ENCODE measurements at places on chromosomes 3 and 15. TPM values are rescaled to one million over a fixed set of nuclear protein-coding genes. Genes with fewer than 3 reads are reported as not detected.

Gene HMG20A
- total RNA-seq: 33.1 TPM

Gene CSPG4
- 10.6 TPM for total RNA-seq

Gene GREM1
- total RNA-seq: 0.89 TPM

Gene CFAP91
- total RNA-seq: 7.7 TPM

Gene MCF2L2
- total RNA-seq: 1.0 TPM

Gene ACKR2
- total RNA-seq: 1.1 TPM

Gene TMEM207
- not detected for total RNA-seq

Gene CHRNA5
- 0.46 TPM for total RNA-seq

Gene SYNM
- total RNA-seq: 22.9 TPM

Gene SEMA3G
- total RNA-seq: 14.5 TPM

Gene CRTAP
- total RNA-seq: 198 TPM

Gene LRRC2
- total RNA-seq: 1.7 TPM

Gene NR1I2
- total RNA-seq: 0.46 TPM

Gene LINGO1
- 0.31 TPM for total RNA-seq

Gene SH2D7
- not detected for total RNA-seq

Gene PPP2R3A
- total RNA-seq: 5.5 TPM

Gene CCK
- total RNA-seq: not detected

Gene NCBP2
- total RNA-seq: 38.2 TPM

Gene SLC7A14
- 0.03 TPM for total RNA-seq

Gene CHL1
- total RNA-seq: 13.7 TPM

Gene ADAMTS7
- total RNA-seq: 1.8 TPM

Gene TP63
- total RNA-seq: 4.1 TPM

Gene MITF
- total RNA-seq: 21.9 TPM

Gene UBAP1L
- 10.5 TPM for total RNA-seq

Gene KIF7
- 4.7 TPM for total RNA-seq

Gene FETUB
- total RNA-seq: not detected

Gene HDC
- 5.8 TPM for total RNA-seq

Gene SI
- total RNA-seq: not detected

Gene DAZL
- total RNA-seq: not detected

Gene PAQR9
- not detected for total RNA-seq

Gene CPNE9
- 0.30 TPM for total RNA-seq

Gene HIGD2B
- total RNA-seq: not detected

Gene TOP2B
- total RNA-seq: 168 TPM

Gene SOX14
- total RNA-seq: not detected

Gene UROC1
- not detected for total RNA-seq

Gene GABRR3
- total RNA-seq: not detected

Gene SENP8
- 0.55 TPM for total RNA-seq

Gene PML
- total RNA-seq: 228 TPM

Gene SCN5A
- total RNA-seq: 0.13 TPM

Gene RTP1
- not detected for total RNA-seq

Gene GOLGA6A
- not detected for total RNA-seq

Gene SLC15A2
- 43.1 TPM for total RNA-seq

Gene CCDC66
- 21.0 TPM for total RNA-seq

Gene TUSC7
- total RNA-seq: not detected

Gene COL8A1
- 209 TPM for total RNA-seq
